HuH-7.5 (cell line): ENCODE measurements at places on chromosomes 16 and 17.
A peak's percentile ranks its signal among the peaks of the same experiment; 100 is the strongest.

- no peak for DNase-seq
Observed at GRCh38 chr17:10155371-10156076, 42.9 kb downstream of the GAS7 start.

- DNase-seq = no peak
Observed at GRCh38 chr17:55710829-55711496, 11.7 kb downstream of the TMEM100 start.

DNA sequence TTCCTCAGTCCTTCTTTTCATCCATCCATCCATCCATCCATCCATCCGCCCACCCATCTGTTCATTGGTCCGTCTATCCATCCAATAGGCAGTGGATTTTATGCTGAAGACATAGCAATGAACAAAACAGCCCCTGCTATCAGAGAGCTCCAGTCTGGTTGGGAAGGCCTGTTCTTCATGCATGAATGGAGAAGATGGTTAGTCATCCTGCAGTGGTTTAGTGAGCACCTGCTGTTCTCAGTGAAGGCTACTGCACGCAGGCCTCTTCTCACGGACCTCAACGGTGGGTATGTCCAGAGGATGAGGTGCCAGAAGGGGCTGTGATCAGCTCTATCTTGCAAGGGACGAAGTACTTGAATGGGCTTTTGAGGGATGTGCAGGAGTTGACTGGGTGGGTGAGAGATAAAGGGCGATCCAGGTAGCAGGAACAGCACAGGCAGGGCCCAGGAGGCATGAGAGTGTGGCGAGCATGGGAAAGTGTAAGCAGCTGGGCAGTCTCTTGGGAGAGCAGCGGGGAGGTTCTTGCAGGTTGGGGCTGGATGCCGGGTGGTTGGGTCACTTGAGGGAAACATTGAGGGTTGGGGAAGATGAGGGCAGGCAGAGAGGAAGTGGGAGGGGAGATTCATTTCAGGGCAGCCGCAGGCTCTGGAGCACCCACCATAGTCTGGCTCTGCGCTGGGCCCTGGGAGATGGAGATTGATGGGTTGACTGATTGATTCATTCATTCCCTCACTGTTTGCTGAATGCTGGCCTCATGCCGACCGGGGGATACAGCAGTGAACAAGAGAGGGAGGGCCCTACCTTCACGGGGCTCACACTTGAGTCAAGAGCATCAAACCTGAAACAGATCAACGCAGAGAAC is 115.0 kb upstream of the CIBAR2 start:
- DNase-seq = no peak

DNA sequence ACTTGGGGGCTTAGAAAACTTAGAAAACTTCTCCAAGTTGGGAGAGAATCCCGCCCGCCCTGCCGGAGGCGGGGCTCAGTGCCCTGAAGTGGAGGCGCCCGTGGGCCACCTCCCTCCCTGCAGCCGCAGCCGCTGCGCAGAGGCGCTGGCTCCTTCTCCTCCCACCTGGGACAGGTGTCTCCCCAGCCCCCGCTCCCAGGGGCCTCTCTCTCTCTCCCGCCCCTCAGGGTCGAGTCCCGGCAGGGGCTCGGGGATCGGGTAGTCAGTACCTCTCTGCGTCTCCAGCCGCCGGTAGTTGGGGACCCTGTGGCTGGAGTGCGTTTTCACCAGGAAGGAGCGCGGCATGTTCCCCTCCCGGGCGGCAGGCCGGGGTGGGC is 257 bp downstream of the SNAI3 start:
- DNase-seq = peak; percentile 75

GRCh38 chr17:7929158-7930023 is at the start of gene KCNAB3:
Gene KCNAB3, minus strand, starts transcription at chr17:7929856. Its CDS starts 421 bp downstream, at chr17:7929435.
- no peak for DNase-seq

DNA sequence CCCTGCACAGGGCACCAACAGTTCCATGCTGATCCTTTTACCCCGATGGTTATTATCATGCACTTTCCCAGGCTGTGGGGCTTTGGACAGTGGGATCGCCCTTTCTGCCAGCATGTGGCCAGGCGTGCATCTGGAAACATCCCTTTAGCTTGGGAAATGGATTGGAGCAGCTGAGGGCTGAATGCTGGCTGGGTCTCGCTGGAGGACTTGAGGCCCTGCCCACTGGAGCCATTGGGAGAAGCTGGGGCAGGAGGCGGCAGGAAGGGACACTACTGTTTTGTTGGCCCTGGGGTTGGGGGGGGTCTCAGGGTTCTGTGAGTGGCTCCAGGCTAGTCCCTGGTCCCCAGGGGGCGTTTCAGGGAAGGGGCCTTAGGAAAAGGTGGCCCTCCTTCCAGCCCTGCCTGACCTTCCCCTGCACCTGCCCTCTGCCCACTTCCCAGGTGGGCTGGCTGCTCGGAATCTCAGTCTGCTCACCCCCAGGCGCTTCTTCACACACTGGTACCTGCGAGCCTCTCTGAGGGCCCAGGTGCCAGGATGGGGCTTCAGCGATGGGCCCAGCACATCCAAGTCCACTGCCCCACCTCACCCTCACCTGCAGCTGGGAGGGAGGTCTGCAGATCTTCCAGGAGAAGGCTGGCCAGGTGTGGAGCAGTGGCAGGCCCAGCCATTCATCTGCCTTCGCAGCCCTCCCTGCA is 1.6 kb upstream of the ADGRG3 start:
- DNase-seq = no peak

DNA sequence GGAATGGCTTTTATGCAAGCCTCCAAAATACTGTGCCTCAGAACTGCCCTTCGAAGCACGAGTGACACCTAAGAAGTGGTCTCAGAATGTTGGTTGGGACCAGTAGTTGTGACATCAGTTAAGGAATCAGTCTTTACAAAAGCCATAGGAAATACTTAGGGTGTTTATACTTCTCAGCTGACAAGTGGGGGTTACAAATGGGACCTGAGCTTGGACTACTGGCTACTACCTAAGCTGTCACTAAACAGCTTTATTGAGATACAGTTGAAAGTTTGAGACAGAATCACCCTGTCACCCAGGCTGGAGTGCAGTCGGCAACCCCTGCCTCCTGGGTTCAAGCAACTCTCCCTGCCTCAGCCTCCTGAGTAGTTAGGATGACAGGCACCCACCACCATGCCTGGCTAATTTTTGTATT is 5.0 kb downstream of the RPL19 start:
- no peak for DNase-seq
